ENCODE measurements at places on chromosomes 5 and 9.

GRCh38 chr5:143923634-143924266 is 111.8 kb downstream of the HMHB1 start:
- DNase-seq = no peak

GRCh38 chr9:1869843-1870242 is 145.3 kb upstream of the SMARCA2 start:
- DNase-seq = no peak

DNA sequence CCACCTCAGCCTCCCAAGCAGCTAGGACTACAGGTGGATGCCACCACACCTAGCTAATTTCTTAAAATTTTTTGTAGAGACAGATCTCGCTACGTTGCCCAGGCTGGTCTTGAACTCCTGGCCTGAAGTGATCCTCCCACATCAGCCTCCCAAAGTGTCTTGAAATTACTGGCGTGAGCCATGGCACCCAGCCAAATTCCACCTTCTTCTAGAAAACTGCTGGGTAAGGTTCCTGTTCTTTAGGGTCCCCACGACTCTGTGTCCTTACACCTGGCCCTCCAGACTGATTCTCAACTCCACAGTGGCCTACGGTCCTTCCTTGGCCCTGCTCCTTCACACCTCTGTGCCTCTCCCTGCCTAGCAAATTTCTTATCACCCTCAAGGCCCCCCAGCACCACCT is 1.9 kb downstream of the MAPK9 start:
- DNase-seq = no peak

GRCh38 chr9:113397203-113397631 is 3.9 kb downstream of the ALAD start:
- no peak for DNase-seq

- DNase-seq = no peak
Observed at GRCh38 chr9:79621916-79622575, 50.3 kb downstream of the TLE4 start.

- no peak for DNase-seq
Observed at GRCh38 chr9:83307066-83307724, 231.0 kb downstream of the FRMD3 start.

DNA sequence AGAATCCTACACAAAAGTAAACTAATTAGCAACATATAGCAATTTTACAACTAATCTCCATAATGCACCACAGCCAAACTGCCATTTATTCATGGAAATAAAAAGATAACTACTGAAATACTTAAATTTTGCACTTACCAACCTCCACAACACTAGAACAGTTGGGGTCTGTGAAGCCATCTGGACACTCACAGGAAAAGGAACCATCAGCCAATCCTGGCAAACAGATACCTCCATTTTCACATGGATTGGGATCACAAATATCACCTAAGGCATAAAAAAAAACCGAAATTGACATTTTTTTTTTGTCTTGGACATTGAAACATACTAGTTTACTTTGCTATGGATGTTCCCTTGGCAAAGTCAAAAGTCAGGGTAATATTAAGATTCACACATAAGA is 130.7 kb downstream of the EDIL3 start:
- DNase-seq = no peak

DNA sequence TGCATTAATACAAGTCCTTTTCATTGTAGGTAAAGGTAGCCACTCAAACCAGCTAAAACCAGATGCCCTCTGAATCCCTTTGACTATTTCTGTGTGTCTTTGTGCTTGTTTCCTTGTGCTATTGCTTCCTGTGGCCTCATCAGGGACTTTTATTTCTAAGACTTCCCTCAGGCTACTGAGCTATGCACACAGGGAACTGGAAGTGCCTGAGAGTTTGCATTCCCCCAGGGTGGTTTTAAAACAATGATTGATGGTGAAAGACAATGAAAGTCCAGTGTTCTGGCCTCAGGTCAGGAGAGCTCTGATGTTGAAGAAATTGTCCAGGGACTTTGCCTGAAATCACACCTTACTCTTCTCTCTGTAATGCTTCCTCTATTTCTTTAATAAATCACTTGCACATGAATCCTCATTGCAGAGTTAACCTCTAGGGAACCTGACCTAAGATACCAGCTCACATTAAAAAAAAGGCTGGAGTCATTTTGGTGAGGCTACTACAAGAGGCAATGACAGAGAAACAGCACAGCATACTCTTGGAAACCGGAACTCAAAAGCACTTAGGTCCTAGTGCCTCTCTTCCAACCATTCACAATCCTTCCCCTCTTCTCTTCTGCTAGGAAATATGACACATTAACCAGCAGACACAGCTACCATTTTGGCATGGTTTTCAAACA is 158.1 kb upstream of the NREP start:
- DNase-seq = no peak

DNA sequence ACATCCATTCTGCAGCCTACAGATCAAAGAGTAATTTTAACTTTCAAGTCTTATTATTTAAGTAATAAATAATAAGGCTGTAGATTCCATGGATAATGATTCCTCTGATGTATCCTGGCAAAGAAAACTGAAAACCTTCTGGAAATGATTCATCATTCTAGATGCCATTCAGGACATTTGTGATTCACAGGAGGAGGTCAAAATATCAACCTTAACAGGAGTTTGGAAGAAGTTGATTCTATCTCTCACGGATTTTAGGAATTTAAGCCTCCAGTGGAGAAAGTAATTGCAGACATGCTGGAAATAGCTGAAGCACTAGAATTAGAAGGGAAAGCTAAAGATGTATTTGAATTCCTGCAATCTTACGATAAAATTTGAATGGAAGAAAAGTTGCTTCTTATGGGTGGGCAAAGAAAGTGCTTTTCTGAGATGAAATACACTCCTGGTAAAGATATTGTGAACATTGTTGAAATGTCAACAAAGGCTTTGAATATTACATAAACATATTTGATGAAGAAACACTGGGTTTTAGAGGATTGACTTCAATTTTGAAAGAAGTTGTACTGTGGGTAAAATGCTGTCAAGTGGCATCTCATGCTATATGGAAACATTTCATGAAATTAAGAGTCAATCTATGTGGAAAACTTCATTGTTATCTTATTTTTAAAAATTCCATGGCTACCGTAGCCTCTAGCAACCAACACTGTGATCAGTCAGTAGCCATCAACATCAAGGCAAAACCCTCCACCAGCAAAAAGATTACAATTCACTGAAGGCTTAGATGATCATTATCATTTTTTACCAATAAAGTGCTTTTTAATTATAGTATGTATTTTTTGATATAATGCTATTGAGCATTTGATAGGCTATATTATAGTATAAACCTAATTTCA is 1141.0 kb downstream of the CDH12 start:
- no peak for DNase-seq

DNA sequence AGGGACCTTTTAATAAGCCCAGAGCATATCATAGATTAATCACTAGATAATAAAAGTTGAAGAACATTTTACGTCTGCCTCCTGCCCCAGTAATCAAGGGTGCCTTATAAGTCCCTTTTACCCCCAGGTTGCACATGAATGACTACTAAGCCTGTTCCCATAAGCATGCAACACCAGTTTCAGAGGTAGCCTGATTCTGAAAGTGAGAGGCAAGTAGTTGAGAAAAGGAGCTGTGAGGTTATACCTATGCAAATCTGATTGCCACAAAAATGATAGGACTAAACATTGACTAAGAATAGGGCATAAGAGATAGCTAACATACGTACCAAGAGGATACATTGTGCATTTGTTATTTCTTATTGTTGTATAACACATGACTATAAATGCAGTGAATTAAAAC is 681.9 kb downstream of the ISL1 start:
- DNase-seq = no peak

- peak; percentile 66 for DNase-seq
Observed at GRCh38 chr9:4666042-4666699, at the start of gene SPATA6L. Gene SPATA6L (minus strand): TSS chr9:4666480. CDS start chr9:4666250, 230 bp downstream.

DNA sequence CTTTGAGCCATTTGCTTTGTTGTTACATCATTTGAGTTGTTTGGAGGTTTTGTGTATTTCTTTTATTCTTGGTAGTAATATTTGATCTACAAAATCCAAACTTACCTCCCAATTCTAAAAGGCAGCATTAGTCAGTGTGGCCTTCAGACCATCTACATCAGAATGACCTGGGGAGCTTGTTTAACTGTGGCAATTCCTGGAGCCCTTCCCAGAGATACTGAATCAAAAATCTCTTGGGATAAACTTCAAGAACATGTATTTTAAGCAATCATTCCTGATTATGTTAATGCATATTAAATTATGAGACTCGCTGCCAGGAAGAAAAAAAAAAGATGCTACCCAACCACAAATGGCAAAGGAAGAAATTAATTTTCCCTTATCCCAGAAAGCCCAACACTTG is 268.9 kb upstream of the PDE4D start:
- DNase-seq = no peak

DNA sequence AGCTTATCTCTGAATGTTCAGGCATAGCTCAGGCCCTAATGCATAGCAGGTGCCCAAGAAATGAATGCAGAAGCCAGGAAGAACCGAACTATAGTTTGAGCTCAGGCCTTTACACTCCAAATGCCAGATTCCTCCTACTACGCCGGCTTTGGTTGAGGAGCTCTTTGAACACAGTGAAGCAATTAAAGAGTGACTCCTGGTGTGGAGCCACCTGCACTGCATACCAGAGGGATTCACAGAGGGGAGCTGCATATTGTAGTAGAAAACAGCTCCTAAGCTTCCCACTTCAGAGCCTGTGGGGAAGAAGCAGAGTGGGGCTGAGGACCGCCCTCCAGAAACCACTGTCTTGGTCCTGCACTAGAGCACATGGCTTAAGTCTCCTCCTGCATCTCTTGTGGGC is 14.5 kb upstream of the KCNMB1 start:
- DNase-seq = no peak

DNA sequence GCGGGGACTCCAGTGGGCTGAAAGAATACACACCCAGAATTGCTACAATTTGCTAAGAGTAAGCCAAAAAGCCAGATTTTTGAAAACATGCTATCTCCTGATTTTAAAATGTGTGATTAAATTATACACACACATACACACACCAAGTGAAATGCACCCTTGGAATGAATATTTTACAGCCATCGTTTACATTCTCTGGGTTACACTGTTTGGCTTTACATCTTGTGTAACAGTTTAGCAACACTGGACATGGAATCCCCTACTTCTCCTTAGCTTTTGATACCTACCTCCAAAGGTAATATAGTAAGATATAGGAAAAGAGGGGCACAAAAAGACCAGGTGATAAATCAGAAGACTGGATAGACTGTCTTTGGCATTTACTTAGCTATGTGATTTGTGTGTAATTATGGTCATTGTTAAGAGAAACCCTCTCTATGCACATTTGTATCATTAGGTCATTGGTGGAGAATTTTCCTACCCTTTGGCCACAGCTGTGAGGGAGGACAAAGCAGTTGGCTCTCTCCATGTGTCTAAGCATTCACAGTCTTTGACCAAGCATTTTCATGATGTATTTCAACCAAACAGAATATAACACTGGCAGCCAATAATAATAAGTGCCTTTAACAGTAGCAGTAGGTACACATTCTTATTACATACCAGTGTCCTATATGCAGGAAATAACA is 7.6 kb downstream of the SVEP1 start:
- no peak for DNase-seq

DNA sequence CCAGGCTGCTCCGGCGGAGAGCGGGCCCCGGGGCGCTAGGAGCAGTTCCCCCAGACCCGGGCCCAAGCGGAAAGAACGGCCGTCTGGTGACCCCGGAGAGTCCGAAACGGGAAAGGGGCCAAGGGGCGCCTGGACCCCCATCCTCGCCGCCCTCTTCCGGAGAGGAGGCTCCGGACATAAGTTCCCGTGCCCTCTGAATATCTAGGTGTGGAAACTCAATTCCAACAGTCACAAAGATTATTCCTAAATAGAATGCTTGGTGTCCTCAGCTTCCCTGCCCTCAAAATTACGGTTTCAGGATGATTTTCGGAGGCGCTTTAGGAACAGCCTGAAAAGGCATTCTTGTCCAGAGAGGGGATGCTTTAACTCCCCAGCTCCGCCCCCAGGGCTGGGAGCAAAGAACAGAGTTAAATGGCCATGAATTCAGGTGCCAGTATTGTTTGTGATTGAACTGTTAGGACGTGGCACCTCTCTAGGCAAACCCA is 681 bp upstream of the LHFPL2 start:
- no peak for DNase-seq

GRCh38 chr9:79131824-79132377 is 439.9 kb upstream of the TLE4 start:
- no peak for DNase-seq

DNA sequence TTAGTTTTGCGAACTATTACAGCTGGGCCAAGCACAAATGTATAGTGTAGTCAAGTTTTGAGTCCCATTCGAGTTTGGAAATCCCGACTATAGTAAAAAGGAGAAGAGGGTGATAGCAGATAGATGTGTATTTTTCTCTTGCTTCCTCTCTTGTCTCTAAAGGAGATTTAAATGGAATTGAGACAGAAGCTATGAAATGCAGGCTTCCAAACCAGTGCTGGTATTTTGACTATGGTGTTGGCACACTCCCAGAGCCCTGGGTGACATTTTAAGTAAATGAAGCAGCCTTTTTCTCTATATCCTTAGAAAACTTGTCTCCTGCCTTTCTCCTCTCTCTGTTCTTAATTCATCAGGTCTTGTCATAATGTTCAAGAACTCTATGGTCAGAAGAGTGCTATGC is 17.7 kb upstream of the AUH start:
- DNase-seq = no peak
